Esophagus muscularis mucosa (tissue), 4 donors: ENCODE measurements at places on chromosomes 5 and 9.

DNA sequence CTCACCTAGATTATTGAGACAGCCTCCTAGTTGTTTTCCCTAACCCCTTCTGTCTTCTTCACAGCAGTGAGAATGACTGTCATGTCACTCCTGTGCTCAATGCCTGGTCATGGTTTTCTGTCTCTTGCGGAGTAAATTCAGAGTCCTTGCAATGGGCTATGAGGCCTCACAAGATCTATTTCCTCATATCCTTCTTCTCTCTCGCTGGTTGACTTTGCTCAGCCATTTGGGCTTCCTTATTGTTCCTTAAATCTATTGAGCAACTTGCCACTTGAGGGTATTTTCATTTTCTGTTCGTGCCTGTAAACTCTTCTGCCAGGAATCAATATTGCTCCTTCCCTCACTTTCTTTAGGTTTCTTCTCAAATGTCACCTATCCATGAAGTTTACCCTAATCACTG, 9.0 kb downstream of the PPP3R2 start:
- H3K27ac ChIP-seq: no peak overlapping the region
- DNase-seq: no peak
- H3K36me3 ChIP-seq: no peaks in the 10 kb centered on the region
- H3K4me3 ChIP-seq: no peak overlapping the region

- no peak for DNase-seq
- no peaks in the 10 kb centered on the region for H3K36me3 ChIP-seq
- no peak overlapping the region for H3K27ac ChIP-seq
- H3K4me3 ChIP-seq: no peak overlapping the region
Observed at GRCh38 chr9:5868235-5868634, 22.5 kb upstream of the MLANA start.

DNA sequence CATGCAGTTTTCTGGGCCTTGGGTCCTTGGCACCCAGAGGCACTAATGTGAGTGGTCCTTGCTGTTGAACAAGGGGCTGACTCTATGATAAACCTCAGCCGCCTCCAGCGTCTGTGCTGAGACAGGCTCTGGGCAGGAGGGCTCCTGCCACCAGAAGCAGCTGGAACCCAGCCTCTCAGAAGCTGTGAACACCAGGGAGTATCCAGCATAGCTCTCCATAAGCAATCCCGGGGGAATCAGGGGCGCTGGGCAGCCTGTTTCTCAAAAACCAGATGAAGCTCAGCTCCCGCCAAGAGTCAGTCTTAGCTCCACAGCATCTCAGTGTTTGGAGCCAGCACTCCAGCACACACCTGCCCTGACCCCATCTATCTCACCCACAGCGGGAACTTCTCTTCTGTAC, 170.2 kb downstream of the HSPA4 start:
- H3K27me3 ChIP-seq: no peaks in the 10 kb centered on the region
- no peaks in the 10 kb centered on the region for H3K4me1 ChIP-seq
- no peaks in the 10 kb centered on the region for H3K36me3 ChIP-seq
- DNase-seq: no peak
- no peak overlapping the region for H3K27ac ChIP-seq
- no peak overlapping the region for H3K4me3 ChIP-seq

GRCh38 chr9:34689512-34689911, 1.6 kb downstream of the CCL19 start:
- H3K36me3 ChIP-seq: no peaks in the 10 kb centered on the region
- H3K4me1 ChIP-seq: no peaks in the 10 kb centered on the region
- H3K27me3 ChIP-seq: no peaks in the 10 kb centered on the region
- no peak overlapping the region for H3K27ac ChIP-seq
- DNase-seq: no peak

- H3K4me3 ChIP-seq: no peak overlapping the region
- no peak for DNase-seq
- H3K27me3 ChIP-seq: no peaks in the 10 kb centered on the region
- H3K36me3 ChIP-seq: peaks cover 80% of the 10 kb centered on the region
- H3K4me1 ChIP-seq: peaks cover 23% of the 10 kb centered on the region
Observed at GRCh38 chr9:36217256-36217968, 26.7 kb downstream of the CLTA start.
